ENCODE measurements at places on chromosomes 4 and X. TPM values are rescaled to one million over a fixed set of nuclear protein-coding genes. Genes with fewer than 3 reads are reported as not detected.

The LAMP2 gene
- total RNA-seq: 237 TPM

The SMR3B gene
- not detected for total RNA-seq

GRCh38 chr4:76781698-76782595, 116.0 kb downstream of the SOWAHB start:
- DNase-seq: peak; percentile 82

GRCh38 chr4:85928775-85929591, 430.9 kb downstream of the MAPK10 start:
- no peak for DNase-seq

DNA sequence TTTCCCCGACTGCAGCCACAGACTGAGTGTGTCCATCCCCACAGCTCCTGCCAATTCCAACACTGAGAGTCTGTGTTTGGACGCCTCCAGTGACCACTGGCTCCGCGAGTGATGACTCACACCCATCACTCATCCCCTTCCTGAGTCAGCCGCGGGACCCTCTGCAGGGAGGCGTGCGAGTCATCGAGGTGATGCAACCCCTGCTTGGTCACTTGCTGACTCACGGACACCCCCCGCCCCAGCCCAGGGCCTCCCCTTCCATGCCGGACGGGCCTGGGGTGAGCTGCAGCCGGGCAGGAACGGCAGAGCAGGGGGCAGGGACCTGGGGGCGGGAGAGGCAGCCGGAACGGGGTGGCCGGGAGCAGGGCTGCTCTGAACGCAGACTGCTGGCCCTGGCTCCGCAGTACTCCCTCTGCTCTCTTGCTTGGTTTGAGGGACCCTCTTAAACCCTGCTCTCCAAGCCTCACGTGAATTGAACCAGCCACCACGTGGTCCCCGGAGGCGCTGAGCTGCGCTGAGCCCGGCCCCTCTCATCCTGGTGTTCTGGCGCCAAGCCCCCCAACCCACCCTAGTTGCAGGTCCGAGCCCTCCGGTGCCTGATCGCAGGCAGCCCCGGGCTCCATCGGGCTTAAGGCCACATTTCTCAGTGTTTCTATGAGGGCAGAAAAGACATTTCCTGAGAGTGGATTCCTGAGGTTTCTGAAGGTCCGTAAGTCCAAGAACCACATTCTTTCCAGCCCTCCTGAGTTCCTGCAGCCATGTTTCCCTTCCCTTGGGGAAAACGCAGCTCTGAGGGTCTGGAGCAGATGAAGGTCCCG, 32.4 kb downstream of the FGFRL1 start:
- DNase-seq: peak; percentile 100
